ENCODE measurements at places on chromosomes 7 and 10.

- no peak for DNase-seq
Observed at GRCh38 chr10:110479710-110480109, 18.0 kb upstream of the DUSP5 start.

GRCh38 chr7:27203964-27204594, 4.2 kb upstream of the HOXA13 start:
- no peak for DNase-seq

DNA sequence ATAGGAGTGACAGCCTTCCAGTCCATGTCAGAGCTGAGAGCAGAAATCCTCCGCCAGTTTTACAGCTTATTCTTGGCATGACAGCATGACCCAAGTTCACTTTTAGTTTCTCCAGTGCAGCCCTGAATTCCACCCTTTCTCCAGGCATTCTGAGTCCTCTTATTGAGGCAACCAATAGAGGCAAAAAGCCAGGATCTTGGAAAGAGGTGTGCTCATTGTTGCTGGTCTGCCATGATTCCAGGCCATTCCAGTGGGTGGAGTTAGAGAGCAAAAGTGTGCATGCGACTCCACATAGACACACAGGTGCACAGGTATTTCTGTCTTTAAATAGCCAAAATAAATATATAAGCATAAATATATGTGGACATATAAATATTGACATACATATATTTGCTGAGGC, 224.7 kb upstream of the ADARB2 start:
- DNase-seq, result no peak

DNA sequence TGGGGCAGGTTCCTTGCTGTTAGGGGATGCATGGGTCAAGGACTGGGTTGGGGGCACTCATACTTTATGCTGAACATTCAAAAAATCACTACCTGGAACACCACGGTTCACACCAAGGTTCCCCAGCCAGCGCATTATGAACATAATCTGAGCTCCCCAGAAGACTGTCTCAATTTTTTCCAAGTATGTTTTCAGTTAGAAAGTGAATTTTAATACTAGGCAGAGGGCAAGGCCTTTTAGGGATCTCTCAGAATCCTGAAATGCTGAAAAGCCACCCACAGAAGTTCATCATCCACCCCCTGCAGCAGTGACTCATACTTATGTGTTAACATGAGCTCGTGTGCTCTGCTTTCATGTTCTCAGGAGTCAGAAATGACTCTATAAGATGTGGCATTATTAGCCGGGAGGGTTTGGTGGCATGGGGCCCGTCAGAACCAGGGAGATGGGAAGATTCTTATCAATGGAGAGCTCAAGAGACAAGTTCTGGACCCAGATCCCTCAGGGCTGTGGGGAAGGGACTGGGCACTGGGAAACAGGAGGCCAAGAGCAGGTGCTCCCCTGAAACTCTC, 185.2 kb upstream of the ITGB1 start:
- DNase-seq, result no peak

DNA sequence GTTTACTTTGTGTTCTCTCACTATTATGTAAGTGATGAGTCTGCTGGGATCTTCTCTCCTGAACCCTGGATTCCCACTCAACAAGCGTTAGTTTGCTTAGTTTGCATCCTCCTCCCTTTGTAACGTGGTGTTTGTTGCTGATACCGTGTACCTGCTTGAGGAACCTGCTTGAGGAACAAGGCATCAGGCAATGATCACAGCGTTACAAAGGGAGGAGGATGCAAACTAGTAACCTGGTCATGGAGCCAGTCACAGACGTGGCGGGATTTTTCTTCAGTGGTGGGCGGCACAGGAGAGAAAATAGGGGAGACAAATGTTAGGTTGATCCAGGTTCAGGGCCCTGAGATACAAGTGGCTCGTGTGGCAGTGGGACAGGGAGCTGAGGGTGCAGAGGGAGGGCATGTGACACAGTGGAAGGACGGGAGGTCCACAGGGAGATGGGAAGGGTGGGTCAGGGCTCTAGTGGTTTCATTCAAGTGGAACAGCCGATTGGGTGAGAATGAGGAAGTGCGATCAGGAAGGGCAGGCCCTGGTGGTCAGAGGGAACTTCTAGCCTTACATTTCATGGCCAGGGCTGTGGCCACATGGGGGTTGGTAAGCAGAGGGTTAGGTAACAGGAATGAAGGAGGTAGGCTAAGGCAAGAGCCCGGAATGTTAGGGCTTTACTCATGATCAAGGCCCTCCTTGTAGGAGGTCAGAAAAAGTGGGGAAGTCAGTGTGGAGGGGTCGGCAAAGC, 38.0 kb downstream of the SNX10 start:
- no peak for DNase-seq

GRCh38 chr10:100775871-100776270, 30.5 kb downstream of the PAX2 start:
- DNase-seq, result no peak

DNA sequence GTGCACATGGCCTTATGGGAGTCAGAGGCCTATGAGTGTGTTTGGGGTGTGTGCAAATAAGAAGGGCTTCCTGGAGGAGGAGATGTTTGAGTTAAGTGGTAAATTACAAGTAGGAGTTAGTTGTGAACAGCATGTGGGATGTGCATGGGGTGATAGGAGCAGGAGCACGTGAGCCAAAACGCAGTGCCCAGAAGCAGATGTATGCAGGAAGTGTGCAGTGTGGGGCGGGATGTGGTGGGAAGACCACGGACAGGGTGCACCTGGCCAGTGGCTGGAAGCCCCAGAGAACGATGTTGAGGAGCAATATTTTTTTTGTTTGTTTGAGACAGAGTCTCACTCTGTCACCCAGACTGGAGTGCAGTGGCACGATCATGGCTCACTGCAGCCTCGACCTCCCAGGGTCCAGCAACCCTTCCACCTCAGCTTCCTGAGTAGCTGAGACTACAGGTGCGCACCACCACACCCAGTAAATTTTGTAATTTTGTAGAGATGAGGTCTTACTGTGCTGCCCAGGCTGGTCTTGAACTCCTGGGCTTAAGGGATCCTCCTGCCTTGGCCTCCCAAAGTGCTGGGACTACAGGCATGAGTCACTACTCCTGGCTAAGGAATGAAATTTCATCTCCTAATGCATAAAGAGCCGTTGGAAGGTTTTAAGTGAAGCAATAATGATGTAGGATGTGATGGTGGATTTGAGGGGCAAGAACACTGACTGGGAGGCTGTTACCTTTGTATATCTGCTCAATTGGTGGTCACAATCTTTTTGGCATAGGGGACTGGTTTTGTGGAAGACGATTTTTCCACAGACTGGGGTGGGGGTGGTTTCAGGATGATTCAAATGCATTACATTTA, 78.4 kb downstream of the LYZL2 start:
- no peak for DNase-seq

GRCh38 chr7:22569586-22570321, 69.8 kb upstream of the STEAP1B start:
- no peak for DNase-seq

- no peak for DNase-seq
Observed at GRCh38 chr10:88379575-88379974, 203.5 kb downstream of the RNLS start.

GRCh38 chr10:72316748-72317435, 37.8 kb downstream of the DNAJB12 start:
- DNase-seq, result no peak

DNA sequence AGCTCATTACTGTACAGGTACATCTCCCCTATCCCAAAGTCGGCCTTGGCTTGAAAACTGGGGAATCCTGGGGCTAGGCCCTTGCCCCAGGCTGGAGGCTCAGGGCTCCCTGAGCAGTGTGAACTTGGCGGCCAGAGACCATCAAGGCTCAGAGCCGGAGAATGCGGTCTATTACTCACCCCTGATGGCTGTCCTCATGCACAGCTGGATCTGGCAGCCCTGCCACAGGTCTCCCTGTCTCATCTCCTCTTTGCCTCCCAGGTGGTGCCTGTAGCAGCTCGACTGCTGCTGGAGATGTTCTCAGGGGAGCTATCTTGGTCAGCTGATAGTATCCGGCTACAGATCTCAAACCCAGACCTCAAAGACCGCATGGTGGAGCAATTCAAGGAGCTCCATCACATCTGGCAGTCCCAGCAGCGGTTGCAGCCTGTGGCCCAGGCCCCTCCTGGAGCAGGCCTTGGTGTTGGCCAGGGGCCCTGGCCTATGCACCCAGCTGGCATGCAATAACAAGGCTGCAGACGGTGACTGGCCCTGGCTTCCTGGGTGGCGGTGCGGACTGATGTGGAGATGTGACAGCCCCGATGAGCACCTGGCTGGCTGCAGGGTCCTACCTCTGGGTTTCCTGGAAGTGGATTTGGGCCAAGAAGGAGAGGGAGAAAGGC, 10.7 kb downstream of the IRF5 start:
- DNase-seq, result no peak

DNA sequence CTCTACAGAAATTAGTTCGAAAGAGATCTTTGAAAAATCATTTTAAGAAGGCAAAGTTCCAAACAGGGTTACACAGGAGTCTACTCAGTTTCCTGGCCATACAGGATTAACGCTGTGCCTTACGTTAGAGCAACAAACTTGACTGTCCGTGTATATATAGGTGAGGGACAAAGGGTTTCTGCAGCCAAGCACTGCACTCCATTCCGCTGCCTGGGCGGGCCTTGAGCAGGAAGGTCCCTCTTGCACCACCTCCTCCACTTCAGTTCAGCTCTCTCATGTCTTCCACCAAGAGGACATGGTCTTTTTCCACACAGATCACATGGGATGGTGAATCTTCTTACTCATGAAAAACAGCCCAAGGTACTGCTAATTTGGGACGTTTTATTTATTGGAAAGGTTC, 43.2 kb downstream of the MCMBP start:
- no peak for DNase-seq

- no peak for DNase-seq
Observed at GRCh38 chr7:81159402-81159801, 240.6 kb upstream of the SEMA3C start.

- peak; percentile 20 for DNase-seq
Observed at GRCh38 chr10:14074062-14074884, 256.5 kb downstream of the FRMD4A start.

- DNase-seq, result no peak
Observed at GRCh38 chr7:136116186-136116585, 139.0 kb upstream of the MTPN start.

DNA sequence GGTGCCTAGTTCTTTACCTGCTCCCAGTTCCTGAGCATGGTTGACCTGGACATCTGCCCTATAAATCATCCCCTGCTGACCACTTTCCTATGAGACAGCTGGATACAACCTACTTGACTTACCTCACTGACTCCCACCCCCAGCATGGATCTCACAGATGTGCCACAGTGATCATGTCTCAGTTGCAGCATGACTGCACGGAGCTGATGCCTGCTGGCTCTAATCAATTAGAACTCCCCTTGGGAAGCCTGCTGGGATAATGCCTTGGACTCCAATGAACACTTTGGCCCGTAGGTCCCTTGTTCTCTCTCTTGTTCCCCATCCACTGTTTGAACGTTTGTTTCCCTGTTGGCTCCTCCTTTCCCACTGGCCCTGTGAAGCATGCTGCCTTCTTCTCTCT, 271.2 kb upstream of the IGFBP3 start:
- DNase-seq, result no peak

GRCh38 chr7:149229526-149229925, 9.9 kb upstream of the ZNF212 start:
- no peak for DNase-seq

DNA sequence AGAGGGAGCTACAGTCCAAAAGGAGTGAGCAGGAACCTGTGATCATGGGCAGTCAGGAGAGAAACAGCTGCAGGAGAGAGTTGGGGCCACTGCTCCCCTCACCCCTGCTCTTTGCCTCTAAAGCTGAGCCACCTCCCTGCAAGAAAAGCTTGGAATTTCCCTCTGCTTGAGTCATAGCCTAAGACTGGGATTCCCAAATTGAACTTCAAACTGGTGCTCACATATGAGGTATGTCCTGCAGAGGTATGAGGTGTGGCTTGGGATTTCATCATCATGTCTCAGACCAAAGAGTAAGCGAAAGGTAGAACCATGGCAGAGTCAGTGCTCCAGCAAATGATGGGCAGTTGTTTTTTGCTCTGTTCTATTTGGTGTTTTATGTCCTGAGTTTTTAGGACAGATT, 237.1 kb upstream of the NRP1 start:
- no peak for DNase-seq

- DNase-seq, result no peak
Observed at GRCh38 chr10:98720551-98720950, 273.8 kb upstream of the HPS1 start.

DNA sequence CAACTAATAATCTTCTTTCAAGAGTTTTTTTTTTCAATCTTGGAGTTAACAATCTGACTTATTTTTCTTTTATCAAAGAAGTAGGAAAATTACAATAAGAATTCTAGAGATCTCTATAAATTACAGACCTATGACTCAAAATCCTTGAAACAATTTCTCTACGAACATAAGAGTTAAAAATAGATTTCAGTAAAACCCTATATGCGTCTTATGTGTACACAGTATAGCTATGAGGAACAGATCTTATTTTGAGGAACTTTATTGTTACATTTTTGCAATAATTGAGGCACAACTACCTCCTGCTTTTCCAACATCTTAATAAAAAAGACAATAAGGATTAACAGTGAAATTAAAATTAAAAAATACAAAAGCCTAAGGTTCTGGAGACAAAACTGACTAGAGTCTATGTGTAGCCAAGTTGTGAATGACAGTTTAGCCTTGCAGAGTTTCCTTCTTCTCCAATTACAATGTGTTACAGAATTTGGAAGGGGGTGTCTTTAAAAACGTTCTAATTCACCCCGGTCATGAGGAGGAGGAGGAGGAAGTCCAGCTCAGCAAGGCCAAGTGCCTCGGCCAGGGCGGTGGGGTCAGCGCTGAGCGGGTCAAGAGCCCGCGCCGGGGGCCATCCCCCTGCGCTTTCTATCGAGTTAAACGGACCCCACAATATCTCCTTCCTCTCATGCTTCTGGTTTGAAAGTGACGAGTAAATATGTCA, 40.5 kb downstream of the AMZ1 start:
- no peak for DNase-seq

DNA sequence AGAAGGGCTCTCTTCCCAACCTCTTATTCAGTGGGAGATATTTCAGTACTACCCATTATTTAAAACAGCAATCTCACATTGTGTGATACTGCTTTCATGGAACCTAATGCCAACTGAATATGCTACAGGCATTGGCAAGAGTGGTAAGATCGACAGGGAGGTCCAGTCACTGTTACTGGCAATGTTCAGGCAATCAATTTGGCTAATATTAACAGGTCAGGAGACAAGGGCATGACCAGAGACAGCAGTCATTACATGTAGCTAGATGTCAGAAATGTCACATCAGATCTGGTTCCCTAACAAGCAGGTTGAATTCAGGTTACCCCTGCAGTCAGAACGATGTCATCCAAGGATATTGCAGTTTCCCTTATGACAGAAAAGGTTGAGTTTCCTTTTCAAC, 129.4 kb downstream of the ARHGAP12 start:
- DNase-seq, result no peak

- DNase-seq, result no peak
Observed at GRCh38 chr10:129446183-129446581, 20.9 kb upstream of the MGMT start.

GRCh38 chr7:2841907-2842306, 2.2 kb downstream of the GNA12 start:
- no peak for DNase-seq

DNA sequence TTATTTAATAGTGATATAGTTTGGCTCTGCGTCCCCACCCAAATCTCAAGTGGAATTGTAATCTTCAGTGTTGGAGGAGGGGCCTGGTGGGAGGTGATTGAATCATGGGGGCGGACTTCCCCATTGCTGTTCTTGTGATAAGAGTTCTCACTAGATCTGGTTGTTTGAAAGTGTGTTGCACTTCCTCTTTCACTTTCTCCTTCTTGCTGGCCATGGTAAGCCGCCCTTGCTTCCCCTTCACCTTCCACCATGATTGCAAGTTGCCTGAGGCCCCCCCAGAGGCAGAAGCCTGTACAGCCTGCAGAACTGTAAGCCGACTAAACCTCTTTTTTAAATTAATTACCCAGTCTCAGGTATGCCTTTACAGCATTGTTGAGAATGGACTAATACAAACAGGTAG, 101.4 kb downstream of the MTPAP start:
- no peak for DNase-seq
